Spinal cord (tissue), 10 donors: ENCODE measurements at places on chromosomes 16 and 17. TPM values are rescaled to one million over a fixed set of nuclear protein-coding genes. Genes with fewer than 3 reads are reported as not detected.
A peak's percentile ranks its signal among the peaks of the same experiment; 100 is the strongest.

DNA sequence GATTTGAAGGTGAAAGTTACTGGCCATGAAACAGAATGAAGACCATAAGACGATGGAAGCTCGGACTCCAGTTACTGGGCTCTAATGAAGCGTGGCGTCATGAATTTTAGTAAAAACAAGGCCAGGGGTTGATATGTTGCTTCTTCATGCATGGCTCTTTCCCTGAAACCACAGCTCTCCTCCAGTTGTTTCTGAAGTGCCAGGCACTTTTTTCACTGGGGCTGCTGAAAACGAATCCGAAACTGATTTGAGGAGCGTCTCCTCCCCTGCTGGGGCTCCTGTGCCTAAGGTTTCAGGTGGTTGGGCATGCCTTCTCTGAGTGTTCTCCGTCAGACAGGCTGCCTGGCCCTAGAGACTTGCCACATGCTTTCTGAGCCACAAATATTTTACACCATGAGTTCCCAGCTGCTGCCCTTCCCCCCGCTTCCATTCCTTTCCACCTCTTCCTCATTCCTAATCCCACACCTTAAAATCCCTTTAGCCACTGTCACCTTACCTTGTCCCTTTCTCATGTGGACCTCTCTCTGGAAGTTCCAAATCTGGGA, 3.7 kb upstream of the MYL4 start:
- no peak for DNase-seq

DNA sequence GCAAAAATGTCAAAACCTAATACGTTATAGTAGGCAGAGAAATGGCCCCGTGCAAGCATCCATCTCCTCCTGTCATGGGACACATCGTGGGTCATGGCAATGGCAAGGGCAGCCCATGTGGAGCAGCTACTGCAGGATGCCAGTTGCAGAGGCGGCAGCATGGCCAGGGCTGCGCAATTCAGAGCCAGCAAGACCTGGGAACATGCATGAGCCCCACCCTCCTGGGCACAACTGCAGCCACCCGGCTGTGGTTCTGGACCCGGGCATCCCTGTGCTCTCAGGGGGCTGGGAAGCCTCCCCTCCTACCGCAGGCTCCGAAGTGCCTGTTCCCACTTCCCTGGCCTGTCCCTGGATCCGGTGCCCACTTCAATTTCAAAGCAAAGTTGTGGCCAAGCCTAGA, 203.6 kb downstream of the CPPED1 start:
- DNase-seq = no peak

DNA sequence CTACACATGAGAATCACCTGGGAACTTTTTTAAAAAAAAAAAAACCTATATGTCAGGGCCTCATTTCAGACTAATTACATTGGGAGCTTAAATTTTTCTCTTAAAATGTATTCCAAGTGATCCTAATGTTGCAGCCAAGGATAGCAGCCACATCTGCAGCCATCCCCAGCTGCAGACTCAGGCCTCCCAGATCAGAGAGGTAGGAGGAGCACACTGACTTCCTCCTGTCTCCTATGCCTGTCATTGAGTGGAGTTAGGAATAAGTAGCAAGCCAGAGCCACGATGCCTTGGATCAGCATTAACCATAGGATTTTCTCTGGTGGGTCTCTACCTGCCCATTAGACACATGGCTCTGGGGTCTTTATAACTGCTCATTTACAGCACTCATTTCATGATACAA, 463.5 kb downstream of the HS3ST4 start:
- DNase-seq = no peak

DNA sequence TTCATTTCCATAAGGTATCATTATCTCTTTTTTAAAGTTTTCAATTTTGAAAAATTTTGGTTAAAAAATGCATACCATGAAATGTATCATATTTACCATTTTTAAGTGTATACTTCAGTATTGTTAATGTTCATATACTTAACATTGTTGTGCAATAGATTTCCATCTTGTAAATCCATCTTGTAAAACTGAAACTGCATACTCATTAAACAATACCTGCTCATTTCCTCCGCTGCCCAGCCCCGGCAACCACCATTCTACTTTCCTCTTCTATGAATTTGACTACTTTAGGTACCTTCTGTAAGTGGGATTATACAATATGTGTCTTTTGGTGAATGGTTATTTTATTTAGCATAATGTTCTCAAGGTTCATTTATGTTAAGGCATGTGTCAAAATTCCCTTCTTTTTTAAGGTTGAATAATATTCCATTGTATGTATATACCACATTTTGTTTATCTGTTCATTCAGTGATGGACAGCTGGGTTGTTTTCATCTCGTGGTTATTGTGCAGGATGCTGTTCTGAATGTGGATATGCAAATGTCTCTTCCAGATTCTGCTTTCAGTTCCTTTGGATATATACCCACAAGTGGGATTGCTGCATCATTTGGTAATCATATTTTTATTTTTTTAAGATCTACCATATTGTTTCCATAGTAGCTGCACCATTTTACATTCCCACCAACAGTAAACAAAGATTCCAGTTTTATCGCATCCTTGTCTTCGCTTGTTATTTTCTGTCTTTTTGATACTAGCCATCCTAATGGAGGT, 6.7 kb downstream of the CCL2 start:
- no peak for DNase-seq

GRCh38 chr16:68875871-68876270, 32.5 kb downstream of the TANGO6 start:
- no peak for DNase-seq

DNA sequence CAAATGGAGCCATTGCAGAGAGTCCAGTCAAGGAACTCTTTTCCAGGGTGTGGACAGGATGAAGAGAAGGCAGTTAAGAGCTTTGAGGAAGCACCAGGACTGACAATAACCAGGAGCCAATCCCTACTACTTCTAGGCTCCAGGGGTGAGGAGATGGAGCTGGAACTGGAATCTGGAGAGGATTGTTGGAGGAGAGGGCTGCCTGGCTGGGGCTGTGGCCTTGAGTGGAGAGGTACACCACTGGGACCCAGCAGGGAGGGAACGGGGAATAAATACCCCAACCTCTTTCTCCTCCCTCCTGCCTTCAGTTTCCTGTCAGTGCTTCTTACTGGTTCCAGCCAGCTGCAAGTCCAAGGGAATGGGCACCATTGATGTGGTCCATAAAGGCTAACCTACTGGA, 32.2 kb upstream of the TMEM220 start:
- DNase-seq = no peak

GRCh38 chr17:58352596-58353388, 791 bp upstream of the SUPT4H1 start:
- DNase-seq = peak; percentile 63

- DNase-seq = no peak
Measured at GRCh38 chr17:77943971-77944370, 14.5 kb upstream of the TNRC6C start.

- DNase-seq = no peak
Measured at GRCh38 chr16:1982013-1982433, 754 bp upstream of the NOXO1 start.

GRCh38 chr17:35486920-35487732, 38.6 kb upstream of the SLFN13 start:
- DNase-seq = no peak

DNA sequence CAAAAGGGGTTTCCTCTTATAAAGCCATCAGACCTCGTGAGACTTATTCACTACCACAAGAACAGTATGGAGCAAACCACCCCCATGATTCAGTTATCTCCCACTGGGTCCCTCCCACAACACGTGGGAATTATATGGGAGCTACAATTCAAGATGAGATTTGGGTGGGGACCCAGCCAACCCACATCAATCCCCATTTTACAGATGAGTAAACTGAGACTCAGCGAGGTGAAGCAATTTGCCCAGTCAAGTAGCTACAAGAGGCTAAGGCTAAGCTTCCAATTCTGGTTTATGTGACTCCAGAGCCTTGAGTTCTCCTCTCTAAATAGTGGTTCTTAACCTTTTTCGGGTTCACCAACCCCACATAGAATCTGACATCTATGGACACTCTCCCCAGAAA, 8.8 kb downstream of the CD300A start:
- DNase-seq = no peak

DNA sequence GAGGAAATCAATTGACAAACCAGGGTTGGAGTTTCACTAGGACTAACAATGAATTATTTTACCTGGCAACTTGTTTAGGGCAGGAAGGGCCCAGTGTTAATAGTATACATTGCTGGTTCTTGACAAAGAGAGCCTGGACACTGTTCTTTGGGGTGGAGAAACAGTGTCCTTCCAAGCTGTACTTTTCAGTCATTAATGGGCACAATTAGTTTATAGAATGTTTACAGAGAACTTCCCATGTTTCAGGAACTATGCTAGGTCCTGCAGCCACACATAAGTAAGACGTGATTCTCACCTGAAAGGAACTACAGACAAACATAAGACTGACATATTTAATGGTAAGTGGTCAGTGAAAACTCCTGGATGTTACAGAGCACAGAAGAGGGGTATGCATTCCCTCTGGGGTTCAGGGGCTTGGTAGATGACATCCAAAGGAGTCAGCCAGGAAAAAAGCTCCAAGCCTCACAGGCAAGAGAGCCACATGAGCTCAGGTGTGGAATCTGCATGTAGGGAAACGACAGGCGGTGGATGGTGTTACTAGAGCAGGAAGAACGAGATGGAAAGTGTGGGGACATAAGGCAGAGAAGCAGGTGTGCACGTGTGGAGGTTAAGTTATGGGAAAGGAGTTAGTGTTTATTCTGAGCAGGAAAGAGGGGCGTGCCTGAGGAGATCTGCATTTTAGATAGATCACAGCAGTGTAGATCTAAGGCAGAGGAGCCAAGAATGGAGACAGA, 3.8 kb upstream of the DYNLL2 start:
- DNase-seq = no peak

GRCh38 chr16:4618645-4619418, 4.1 kb upstream of the UBALD1 start:
- DNase-seq = no peak

GRCh38 chr16:4403133-4403949, 13.1 kb downstream of the CORO7 start:
- no peak for DNase-seq

GRCh38 chr17:76757256-76757655, 19.3 kb downstream of the MFSD11 start:
- DNase-seq = no peak

GRCh38 chr16:14056970-14057369, 14.1 kb upstream of the MRTFB start:
- DNase-seq = no peak

DNA sequence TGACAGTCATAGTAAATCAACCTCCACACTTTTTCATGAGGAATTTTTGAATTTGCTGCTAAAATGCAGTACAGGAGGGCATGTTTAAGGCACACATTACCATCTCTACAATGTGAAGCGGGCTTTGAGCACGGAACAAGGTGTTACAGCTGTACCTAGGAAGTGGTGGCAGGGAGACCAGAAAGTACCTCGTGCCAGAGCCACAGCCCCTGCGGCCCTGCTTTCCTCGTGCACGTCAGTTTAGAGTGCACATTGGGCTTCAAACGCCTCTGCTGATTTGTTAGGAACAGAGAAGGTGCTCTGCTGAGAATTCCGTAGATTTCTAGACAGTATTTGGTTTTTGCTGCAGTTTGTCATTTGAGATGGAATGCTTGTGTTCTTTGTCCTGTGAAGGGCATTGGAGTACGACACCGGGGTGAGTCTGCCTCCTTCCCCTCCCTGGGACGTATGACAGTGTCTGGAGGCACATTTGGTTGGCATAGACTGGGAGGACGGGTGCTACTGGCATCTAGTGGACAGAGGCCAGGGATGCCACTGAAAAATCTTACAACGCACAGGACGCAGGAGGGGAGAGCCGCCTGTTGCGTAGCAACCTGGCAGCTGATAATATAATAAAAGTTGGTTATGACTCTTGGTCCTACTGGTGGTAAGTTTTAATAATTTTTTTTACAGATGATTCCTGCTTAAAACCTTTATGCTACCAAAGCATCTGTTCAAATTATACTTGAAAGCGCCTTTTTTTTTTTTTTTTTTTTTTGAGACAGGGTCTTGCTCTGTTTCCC, 9.1 kb downstream of the FOXK2 start:
- no peak for DNase-seq

Gene PFAS
- total RNA-seq = 17.4 TPM

Gene KIF2B
- total RNA-seq = not detected

Gene ABCC3
- total RNA-seq = 0.69 TPM

Gene IL34
- 9.8 TPM for total RNA-seq

Gene YPEL2
- 11.5 TPM for total RNA-seq

Gene IL17C
- not detected for total RNA-seq

Gene CDRT15
- total RNA-seq = not detected

Gene KCNJ12
- 3.6 TPM for total RNA-seq

Gene UTS2R
- 0.11 TPM for total RNA-seq

Gene NLRC3
- 0.59 TPM for total RNA-seq

Gene TMC8
- total RNA-seq = 2.2 TPM

Gene BRCA1
- total RNA-seq = 16.2 TPM

Gene RAB11FIP4
- 15.3 TPM for total RNA-seq
